ENCODE measurements at places on chromosomes 16 and 17.

- no peak for DNase-seq
Measured at GRCh38 chr17:63635290-63635689, 13.1 kb downstream of the MAP3K3 start.

DNA sequence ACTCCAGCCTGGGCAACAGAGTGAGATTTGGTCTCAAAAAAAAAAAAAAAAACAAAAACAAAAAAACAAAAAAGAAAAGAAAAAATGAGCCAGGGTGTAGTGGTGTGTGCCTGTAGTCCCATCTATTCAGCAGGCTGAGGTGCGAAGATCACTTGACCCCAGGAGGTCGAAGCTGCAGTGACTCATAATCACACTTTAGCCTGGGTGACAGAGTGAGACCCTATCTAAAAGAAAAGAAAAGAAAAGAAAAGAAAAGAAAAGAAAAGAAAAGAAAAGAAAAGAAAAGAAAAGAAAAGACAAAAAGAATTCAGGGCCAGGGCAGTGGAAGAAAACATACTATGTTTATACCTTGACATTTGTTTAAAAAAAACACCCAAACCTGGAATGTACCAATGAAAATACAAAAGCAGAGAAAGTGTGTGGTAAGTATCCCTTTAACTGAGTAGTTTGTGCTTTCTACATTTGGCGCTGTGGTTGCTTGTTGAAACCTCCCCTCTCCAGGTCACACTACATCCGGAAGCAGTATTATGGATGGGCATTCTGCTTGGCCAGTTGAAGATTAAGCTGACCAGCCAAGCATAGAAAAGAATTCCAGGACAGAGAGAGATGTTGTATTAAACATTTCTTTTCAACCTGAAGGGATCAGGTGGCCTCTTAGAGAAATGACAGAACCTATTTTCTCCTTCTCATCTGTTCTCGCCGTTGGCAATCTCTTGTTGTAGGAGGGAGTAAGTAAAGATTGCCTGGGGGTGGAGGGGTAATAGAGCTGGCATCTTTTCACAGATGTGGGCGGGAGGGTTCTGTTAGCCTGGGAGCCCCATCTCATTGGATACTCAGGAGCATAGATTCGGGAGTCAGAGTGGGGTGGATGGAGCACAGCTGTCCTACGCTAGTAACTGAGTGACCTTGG lies 12.1 kb upstream of the PRKCB start:
- no peak for DNase-seq

- no peak for DNase-seq
Measured at GRCh38 chr17:46097497-46097896, 95.7 kb downstream of the KANSL1 start.

- DNase-seq = no peak
Measured at GRCh38 chr17:34254146-34254545, 939 bp upstream of the CCL2 start.

DNA sequence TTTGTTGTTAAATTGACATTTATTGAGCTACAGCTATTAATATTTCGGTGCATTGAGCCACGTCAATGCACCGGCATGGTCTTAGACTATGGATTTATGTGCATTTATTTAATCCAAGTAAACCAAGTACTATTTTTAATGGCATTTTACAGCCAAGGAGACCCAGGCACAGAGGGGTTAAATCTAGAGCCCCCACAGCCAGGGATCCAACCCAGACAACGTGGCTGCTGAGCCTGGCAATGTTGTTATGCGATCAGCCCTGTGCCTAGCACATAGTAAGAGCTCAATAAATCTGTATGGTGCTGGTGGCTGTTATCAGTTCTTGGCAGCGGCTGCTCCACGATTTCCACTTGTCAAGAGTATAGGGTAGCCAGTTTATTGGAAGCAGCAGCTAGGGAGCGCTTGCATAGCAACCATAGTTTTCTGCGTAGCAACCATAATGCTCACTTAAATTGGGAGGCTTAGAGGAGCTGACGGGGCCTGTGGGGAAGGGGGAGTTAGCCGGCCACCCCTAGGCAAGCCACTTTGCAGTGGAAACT lies 541 bp upstream of the RBBP6 start:
- DNase-seq = no peak

- DNase-seq = no peak
Measured at GRCh38 chr16:83513008-83513755, 294.6 kb upstream of the HSBP1 start.

DNA sequence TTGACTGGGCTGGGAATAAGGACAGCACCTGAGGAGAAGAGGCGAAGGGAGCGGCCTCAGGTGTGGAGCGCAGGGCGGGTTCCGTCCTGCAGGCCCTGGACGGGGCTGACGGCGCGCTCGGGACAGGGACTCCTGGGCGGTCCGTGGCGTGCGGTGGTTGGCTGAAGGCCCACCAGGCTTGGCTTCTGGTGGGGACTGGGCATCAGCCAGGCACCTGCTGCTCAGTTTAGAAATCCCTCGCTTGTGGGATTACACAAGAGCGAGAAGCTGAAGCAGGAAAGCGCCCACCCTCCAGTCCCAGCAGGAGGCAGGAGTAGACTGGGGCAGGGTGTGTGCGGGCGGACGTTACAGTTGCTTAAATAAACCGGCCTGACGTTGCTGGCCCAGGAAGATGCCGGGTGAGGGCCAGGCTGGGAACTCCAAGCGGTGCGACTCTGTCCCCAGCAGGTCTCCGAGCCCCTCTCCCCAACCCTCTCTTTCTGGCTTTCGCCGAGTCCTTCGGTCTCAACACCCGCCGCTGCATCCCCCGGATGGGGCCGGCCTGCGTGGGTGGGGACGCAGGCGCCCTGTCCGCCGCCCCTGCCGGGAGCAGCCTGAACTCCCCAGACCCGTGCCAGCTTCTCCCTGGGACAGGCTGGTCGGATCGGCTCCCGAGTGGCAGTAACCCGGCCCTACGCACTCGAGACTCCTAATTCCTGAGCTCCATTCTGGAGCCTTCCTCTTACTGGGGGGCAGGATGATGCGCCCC lies 639 bp downstream of the MIF4GD start:
- DNase-seq = peak; percentile 61

- DNase-seq = no peak
Measured at GRCh38 chr16:9801651-9802050, 380.6 kb downstream of the GRIN2A start.

DNA sequence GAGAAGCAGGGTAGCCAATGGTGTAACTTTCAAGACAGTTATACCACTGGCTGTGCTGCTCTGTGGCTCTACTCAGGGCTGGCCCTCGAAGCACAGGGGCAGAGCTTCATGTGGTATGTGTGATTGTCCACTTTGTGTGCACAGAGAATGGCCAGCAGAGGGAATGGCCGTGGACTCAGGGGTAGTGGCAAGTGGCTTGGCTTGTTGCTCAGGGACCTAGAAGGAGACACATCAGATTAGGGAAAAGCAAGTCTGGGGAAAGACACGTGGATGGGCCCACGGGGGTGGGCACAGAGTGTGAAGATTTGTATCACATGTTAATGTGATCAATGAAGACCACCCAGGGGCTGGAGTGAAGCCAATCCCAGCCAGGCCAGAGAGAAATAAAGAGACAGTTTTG lies 20.0 kb upstream of the XYLT2 start:
- DNase-seq = no peak

GRCh38 chr17:4501295-4501949 lies 2.7 kb downstream of the SPNS2 start:
- DNase-seq = no peak

- DNase-seq = no peak
Measured at GRCh38 chr17:48470388-48471034, 40.5 kb upstream of the SKAP1 start.

DNA sequence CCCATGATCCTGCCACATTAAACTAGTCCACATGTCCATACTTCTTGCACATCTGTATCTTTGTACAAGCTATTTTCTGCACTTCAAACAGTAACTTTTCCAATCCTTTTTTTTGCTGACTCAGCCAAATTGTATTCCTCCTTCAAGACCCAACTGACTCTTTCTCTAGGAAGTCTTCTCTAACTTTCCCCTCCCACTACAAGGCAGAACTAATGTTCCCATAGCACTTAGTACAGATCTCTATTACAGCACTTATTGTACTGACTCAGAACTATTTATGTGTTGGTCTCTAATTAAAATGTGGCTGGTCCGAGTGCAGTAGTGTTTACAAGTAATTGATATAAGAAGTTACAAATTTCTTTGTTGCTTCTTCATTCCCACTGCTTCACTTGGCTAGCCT lies 8.2 kb downstream of the FAM222B start:
- DNase-seq = no peak

DNA sequence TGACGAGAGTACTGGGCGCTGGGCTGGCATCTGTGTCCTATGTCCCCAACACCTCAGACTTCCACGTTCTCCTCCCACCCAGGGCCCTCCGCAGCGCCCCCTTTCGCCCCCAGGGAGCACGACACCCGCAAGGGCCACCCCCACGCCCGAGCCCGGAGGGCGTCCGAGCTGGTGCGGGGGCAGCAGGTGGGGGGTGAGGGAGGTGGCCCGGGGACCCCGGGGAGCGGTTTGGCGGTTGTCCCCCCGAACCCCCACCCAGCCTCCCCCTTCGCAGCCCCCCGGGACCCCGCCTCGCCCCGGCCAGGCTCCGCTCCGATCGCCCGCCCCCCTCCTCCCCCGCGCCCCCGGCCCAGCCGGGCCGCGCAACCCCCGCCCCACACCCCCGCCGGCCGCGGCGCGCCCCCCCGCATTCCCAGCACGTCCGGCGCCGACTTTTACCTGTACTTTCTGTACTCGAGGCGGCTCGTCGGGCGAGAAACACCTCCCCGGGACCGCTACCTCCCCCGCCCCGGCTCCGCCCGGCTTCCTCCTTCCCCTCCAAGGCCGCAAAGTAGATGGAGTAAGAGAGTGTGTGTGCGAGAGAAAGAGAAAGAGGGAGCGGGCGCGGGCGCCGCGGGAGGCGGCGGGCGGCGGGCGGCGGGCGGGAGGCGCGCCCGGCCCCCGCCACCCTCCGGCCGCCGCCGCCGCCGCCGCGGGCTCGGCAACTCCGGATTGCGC lies 901 bp downstream of the CDYL2 start:
- DNase-seq = no peak

DNA sequence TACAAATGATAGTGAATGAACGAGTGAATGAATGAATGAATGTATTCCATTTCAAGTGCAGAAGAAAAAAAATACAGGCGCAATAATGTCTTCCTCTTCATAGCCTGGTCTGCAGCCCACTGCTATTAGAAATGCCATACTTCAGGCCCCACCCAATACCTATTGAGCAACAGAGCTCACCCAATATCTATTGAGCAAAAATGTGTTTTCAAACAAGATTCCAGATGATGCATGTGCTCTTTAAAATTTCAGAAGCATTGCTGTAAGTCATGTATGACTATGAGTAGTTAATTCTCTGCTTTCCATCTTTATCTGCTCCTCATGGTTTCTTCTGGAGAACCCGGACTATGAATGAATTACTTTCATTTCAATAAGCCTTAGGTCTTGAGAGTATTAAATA lies 308.2 kb downstream of the XYLT1 start:
- DNase-seq = no peak

GRCh38 chr17:55478971-55479370 lies 32.3 kb downstream of the SMIM36 start:
- DNase-seq = no peak

- DNase-seq = no peak
Measured at GRCh38 chr16:621526-622105, 9.2 kb upstream of the WFIKKN1 start.

- no peak for DNase-seq
Measured at GRCh38 chr17:80036715-80037477, 454 bp downstream of the CCDC40 start.

Measured in right lung (tissue), 10 donors.